ENCODE measurements at places on chromosomes 5 and 9.

- DNase-seq = no peak
These were observed 311.9 kb upstream of the TRPC7 start for GRCh38 chr5:136677217-136677616.

GRCh38 chr5:25849270-25849669 lies 1189.1 kb downstream of the CDH9 start:
- no peak for DNase-seq

DNA sequence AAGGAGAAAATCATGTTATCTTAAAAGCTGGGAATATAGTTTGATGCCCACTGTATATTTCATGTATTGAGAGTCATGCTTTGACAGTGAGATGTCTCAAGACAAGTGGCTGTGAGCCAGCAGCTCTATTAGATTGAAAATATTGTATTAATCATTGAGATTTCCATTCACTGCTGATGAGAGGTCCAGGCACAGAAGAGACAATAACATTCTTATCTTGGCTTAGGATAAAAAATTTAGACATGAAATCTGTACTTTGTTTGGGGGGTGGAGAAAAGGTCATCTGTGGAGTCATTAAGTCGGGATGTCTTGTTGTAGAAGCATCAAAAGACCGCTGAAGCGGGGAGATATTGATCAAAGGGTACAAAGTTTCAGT lies 97.9 kb upstream of the EQTN start:
- DNase-seq = no peak

GRCh38 chr5:115458416-115458815 lies 86.2 kb downstream of the FEM1C start:
- DNase-seq = no peak

- no peak for DNase-seq
These were observed 6.7 kb upstream of the LCN2 start for GRCh38 chr9:128142596-128142995.

Measured in hypothalamus (tissue), 51 donors.